ENCODE measurements at places on chromosomes 2 and 18. TPM values are rescaled to one million over a fixed set of nuclear protein-coding genes. Genes with fewer than 3 reads are reported as not detected.

GRCh38 chr2:219049282-219049681 lies 8.0 kb upstream of the CFAP65 start:
- peaks cover 49% of the 10 kb centered on the region for H3K27me3 ChIP-seq
- DNase-seq = no peak
- H3K4me3 ChIP-seq = no peak overlapping the region

DNA sequence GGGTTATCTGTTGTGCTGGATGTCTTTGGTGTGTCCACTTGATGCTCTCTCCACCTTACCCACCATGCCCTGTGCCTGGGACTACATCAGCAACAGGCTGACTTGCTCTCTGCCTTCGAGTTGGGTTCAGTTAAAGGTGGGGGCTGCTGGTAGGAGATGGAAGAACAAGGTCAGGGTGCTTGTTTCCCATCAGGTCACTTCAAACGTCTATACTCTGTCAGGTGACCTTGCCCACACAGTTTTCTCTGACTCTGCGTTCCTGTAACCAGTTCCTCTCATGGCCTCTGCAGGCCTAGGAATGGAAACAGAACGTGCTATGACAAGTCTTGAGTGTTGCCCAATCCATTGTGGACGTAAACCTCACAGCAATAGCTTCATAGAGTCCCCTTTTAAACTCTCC lies 38.4 kb upstream of the PAPOLG start:
- H3K36me3 ChIP-seq = no peaks in the 10 kb centered on the region
- no peak overlapping the region for H3K4me3 ChIP-seq
- H3K27me3 ChIP-seq = no peaks in the 10 kb centered on the region
- H3K27ac ChIP-seq = no peak overlapping the region

GRCh38 chr18:47313901-47314300 lies 62.4 kb upstream of the SKOR2 start:
- H3K4me1 ChIP-seq = no peaks in the 10 kb centered on the region
- H3K27me3 ChIP-seq = peaks cover 8% of the 10 kb centered on the region
- no peak overlapping the region for H3K4me3 ChIP-seq

EGR4 gene
- not detected for total RNA-seq

POLE4 gene
- total RNA-seq = 49.0 TPM

- H3K4me3 ChIP-seq = no peak overlapping the region
- H3K36me3 ChIP-seq = peaks cover 5% of the 10 kb centered on the region
- no peak overlapping the region for H3K27ac ChIP-seq
- no peak for DNase-seq
- no peaks in the 10 kb centered on the region for H3K4me1 ChIP-seq
- H3K27me3 ChIP-seq = no peaks in the 10 kb centered on the region
These were observed 154.0 kb downstream of the SPP2 start for GRCh38 chr2:234204480-234204879.

- peak overlapping the region; percentile 90 for H3K4me3 ChIP-seq
- DNase-seq = no peak
- peak overlapping the region; percentile 94 for H3K27ac ChIP-seq
- peaks cover 34% of the 10 kb centered on the region for H3K4me1 ChIP-seq
- H3K27me3 ChIP-seq = no peaks in the 10 kb centered on the region
- no peaks in the 10 kb centered on the region for H3K36me3 ChIP-seq
These were observed 695 bp upstream of the BIRC6 start for GRCh38 chr2:32355976-32356680.

DNA sequence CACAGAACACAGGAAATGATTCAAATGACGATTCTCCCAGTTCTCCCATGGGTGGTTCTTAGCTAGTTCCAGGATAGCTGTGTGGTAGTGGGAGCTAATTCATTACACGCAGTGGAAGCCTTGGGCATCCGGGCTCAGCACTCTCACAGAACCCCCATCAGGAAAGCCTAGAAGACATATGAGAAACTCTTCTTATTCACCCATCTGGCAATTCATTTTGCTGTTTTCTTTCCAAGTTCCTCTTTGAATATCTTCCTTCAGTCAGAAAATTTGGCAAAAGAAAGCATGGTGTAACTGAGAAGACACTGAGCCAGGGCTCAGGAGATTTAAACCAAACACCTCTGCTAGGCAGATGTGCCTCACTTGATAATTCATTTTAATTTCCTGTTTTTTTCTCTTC lies 85.2 kb upstream of the FN1 start:
- H3K27me3 ChIP-seq = no peaks in the 10 kb centered on the region
- no peak for DNase-seq
- no peak overlapping the region for H3K4me3 ChIP-seq
- H3K4me1 ChIP-seq = no peaks in the 10 kb centered on the region

GRCh38 chr2:69554568-69554967 lies 89.0 kb downstream of the AAK1 start:
- peaks cover 71% of the 10 kb centered on the region for H3K4me1 ChIP-seq
- H3K27ac ChIP-seq = peak overlapping the region; percentile 70
- H3K27me3 ChIP-seq = no peaks in the 10 kb centered on the region
- H3K4me3 ChIP-seq = peak overlapping the region; percentile 53
- H3K36me3 ChIP-seq = peaks cover 63% of the 10 kb centered on the region
- DNase-seq = no peak

SLC5A7 gene
- total RNA-seq = not detected

- no peak overlapping the region for H3K4me3 ChIP-seq
- H3K36me3 ChIP-seq = no peaks in the 10 kb centered on the region
- H3K27ac ChIP-seq = no peak overlapping the region
- no peak for DNase-seq
These were observed 247.6 kb downstream of the MEIS1 start for GRCh38 chr2:66682476-66682875.

- no peak overlapping the region for H3K4me3 ChIP-seq
- no peaks in the 10 kb centered on the region for H3K36me3 ChIP-seq
- H3K27ac ChIP-seq = no peak overlapping the region
- no peak for DNase-seq
These were observed 336.8 kb downstream of the RBM43 start for GRCh38 chr2:150924878-150925277.

GRCh38 chr2:176455816-176456291 lies 186.6 kb downstream of the MTX2 start:
- no peak for DNase-seq
- H3K4me3 ChIP-seq = no peak overlapping the region
- peaks cover 24% of the 10 kb centered on the region for H3K27me3 ChIP-seq
- no peaks in the 10 kb centered on the region for H3K4me1 ChIP-seq

- H3K36me3 ChIP-seq = no peaks in the 10 kb centered on the region
- DNase-seq = no peak
- H3K4me1 ChIP-seq = no peaks in the 10 kb centered on the region
- H3K27ac ChIP-seq = no peak overlapping the region
- no peak overlapping the region for H3K4me3 ChIP-seq
- H3K27me3 ChIP-seq = peaks cover 18% of the 10 kb centered on the region
These were observed 45.4 kb upstream of the ANKRD62 start for GRCh38 chr18:12048010-12048826.

GRCh38 chr18:11997466-11997865 lies 16.2 kb downstream of the IMPA2 start:
- no peaks in the 10 kb centered on the region for H3K27me3 ChIP-seq
- no peak for DNase-seq
- H3K4me3 ChIP-seq = no peak overlapping the region
- H3K36me3 ChIP-seq = no peaks in the 10 kb centered on the region
- no peak overlapping the region for H3K27ac ChIP-seq
- peaks cover 7% of the 10 kb centered on the region for H3K4me1 ChIP-seq

- peaks cover 19% of the 10 kb centered on the region for H3K36me3 ChIP-seq
- peak overlapping the region; percentile 72 for H3K27ac ChIP-seq
- no peaks in the 10 kb centered on the region for H3K27me3 ChIP-seq
- H3K4me1 ChIP-seq = peaks cover 9% of the 10 kb centered on the region
- DNase-seq = no peak
These were observed 56.3 kb upstream of the CCDC195 start for GRCh38 chr2:224772494-224772893.

GRCh38 chr2:188146888-188147287 lies 144.8 kb upstream of the GULP1 start:
- DNase-seq = no peak
- no peaks in the 10 kb centered on the region for H3K36me3 ChIP-seq
- no peaks in the 10 kb centered on the region for H3K4me1 ChIP-seq
- no peaks in the 10 kb centered on the region for H3K27me3 ChIP-seq
- H3K4me3 ChIP-seq = no peak overlapping the region

PGAP1 gene
- 9.7 TPM for total RNA-seq

DNA sequence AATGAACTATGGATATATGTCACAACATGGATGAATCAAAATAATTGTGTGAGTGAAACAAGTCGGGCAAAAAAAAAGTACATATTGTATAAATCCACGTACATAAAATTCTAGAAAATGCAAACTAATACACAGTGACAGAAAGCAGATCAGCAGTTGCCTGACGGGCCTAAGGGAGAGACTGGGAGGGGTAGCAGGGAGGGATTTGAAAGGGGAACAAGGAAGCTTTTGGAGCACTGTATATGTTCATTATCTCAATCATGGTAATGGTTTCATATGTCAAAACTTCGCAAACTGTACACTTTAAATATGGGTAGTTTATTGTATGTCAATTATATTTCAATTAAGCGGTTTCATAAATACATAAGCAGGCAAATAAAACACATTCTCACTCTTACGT lies 153.8 kb downstream of the ANKRD44 start:
- H3K4me3 ChIP-seq = no peak overlapping the region
- no peak for DNase-seq
- peak overlapping the region; percentile 96 for H3K27ac ChIP-seq
- peaks cover 19% of the 10 kb centered on the region for H3K36me3 ChIP-seq
- H3K4me1 ChIP-seq = peaks cover 38% of the 10 kb centered on the region

DNA sequence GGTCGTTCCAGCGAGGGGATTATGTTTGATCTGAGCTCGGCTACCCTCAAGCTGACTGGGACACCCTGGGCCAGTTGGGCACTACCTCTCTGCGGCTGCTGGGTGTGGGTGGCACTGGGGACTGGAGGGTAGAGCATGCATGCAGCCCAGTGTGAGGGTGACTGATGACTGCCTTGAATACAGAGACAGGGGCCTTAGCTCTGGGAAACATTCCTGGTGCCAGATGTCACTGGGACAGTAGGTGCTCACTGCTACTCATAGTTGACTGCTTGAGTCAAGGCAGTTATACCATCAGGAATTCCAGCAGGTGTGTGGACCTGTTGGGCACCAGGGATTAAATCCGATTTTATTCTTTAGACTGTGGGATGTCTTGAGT lies 33.6 kb upstream of the ATP6V1B1 start:
- peaks cover 47% of the 10 kb centered on the region for H3K27me3 ChIP-seq
- H3K4me3 ChIP-seq = peak overlapping the region; percentile 80
- no peaks in the 10 kb centered on the region for H3K36me3 ChIP-seq
- H3K27ac ChIP-seq = peak overlapping the region; percentile 50
- no peak for DNase-seq

GRCh38 chr18:51361130-51361860 lies 163.8 kb upstream of the MEX3C start:
- no peak overlapping the region for H3K4me3 ChIP-seq
- peaks cover 11% of the 10 kb centered on the region for H3K27me3 ChIP-seq
- H3K36me3 ChIP-seq = no peaks in the 10 kb centered on the region
- H3K27ac ChIP-seq = no peak overlapping the region

DNA sequence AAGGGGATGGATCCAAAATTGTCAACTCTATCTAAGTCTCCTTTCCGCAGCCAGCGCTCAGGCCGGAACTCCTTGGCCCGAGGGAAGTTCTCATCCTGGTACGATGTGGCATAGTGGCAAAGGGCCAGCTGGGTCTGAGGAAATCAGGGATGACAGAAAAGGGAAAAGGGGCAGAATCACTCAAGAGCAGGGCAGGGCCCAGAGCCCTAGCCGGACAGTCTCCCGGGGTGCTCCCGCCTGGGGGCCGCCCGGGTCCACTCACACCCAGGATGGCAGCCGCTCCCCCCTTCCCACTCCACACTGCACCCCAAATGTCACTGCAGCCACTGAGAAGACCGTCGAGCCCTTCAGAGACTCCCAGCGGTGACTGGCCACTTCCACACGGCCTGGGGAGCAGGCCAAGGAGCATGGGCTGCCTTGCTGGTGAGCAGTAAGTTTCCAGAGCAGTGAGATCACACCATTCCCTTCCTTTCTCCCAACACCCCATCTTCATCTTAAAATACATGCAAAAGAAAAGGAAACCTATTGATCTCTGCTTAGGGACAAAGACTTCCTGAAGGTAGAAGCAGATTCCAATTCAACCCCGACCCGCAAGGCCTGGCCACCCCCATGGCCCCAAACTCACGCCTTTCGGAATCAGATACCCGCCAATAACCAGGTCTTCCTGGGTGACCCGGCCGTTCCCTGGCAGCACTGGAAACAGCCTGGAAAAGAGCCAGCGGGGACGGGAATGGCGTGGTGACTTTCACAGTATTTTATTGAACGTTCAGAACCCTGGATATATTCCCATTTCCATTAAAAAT lies 26.7 kb downstream of the CYP27C1 start:
- H3K4me3 ChIP-seq = no peak overlapping the region
- no peaks in the 10 kb centered on the region for H3K27me3 ChIP-seq
- no peak overlapping the region for H3K27ac ChIP-seq
- DNase-seq = no peak
- H3K4me1 ChIP-seq = peaks cover 4% of the 10 kb centered on the region

- no peak overlapping the region for H3K4me3 ChIP-seq
- H3K27me3 ChIP-seq = peaks cover 5% of the 10 kb centered on the region
- H3K36me3 ChIP-seq = no peaks in the 10 kb centered on the region
- no peaks in the 10 kb centered on the region for H3K4me1 ChIP-seq
These were observed 10.4 kb downstream of the CIB4 start for GRCh38 chr2:26630669-26631360.

GRCh38 chr2:99169534-99169933 lies 11.3 kb downstream of the MITD1 start:
- peak overlapping the region; percentile 56 for H3K27ac ChIP-seq
- H3K36me3 ChIP-seq = peaks cover 9% of the 10 kb centered on the region
- H3K27me3 ChIP-seq = no peaks in the 10 kb centered on the region
- peaks cover 12% of the 10 kb centered on the region for H3K4me1 ChIP-seq
- DNase-seq = no peak

- no peak for DNase-seq
- H3K4me3 ChIP-seq = no peak overlapping the region
- H3K27ac ChIP-seq = peak overlapping the region; percentile 7
- H3K27me3 ChIP-seq = no peaks in the 10 kb centered on the region
- peaks cover 25% of the 10 kb centered on the region for H3K36me3 ChIP-seq
These were observed 2.5 kb downstream of the MRPL35 start for GRCh38 chr2:86201671-86202335.

MBOAT2 gene
- total RNA-seq = 1.0 TPM

DNA sequence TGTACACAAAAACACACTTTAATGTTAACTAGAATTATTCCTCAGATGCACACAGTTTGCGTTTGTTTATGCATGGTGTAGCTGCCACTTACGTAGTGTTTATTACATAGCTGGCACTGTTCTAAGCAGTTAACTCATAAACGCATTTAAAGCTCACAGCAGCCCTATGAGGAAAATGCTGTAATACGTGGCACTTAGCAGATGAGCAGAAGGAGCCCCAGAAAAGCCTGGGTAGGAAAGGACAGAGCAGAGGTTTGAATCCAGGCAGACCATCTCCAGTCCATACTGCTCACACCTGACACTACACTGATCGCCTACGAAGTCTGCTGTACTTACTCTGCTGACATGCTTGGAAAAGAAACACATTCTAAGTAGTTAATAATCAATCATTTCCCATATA lies 66.6 kb downstream of the BCL2 start:
- peaks cover 78% of the 10 kb centered on the region for H3K4me1 ChIP-seq
- DNase-seq = no peak
- H3K27ac ChIP-seq = peak overlapping the region; percentile 86
- H3K4me3 ChIP-seq = no peak overlapping the region
- H3K36me3 ChIP-seq = peaks cover 45% of the 10 kb centered on the region

- no peak overlapping the region for H3K4me3 ChIP-seq
- H3K27me3 ChIP-seq = no peaks in the 10 kb centered on the region
- no peaks in the 10 kb centered on the region for H3K4me1 ChIP-seq
- no peaks in the 10 kb centered on the region for H3K36me3 ChIP-seq
- no peak for DNase-seq
- H3K27ac ChIP-seq = no peak overlapping the region
These were observed 37.4 kb upstream of the NOL4 start for GRCh38 chr18:34261865-34262780.

All from naive thymus-derived CD8-positive, alpha-beta T cell (primary cell).